ENCODE measurements at places on chromosomes 6 and 20. TPM values are rescaled to one million over a fixed set of nuclear protein-coding genes. Genes with fewer than 3 reads are reported as not detected.

IMPG1 gene
- polyA plus RNA-seq = not detected

- no peaks in the 10 kb centered on the region for H3K36me3 ChIP-seq
- no peak overlapping the region for H3K27ac ChIP-seq
- H3K27me3 ChIP-seq = no peaks in the 10 kb centered on the region
- no peaks in the 10 kb centered on the region for H3K4me1 ChIP-seq
- H3K4me3 ChIP-seq = no peak overlapping the region
Measured at GRCh38 chr6:139017227-139017626, 11.3 kb upstream of the ABRACL start.

RIOK1 gene
- 22.4 TPM for polyA plus RNA-seq

GRCh38 chr20:62254021-62254724, 15.9 kb downstream of the OSBPL2 start:
- DNase-seq = no peak
- no peak overlapping the region for H3K27ac ChIP-seq
- H3K4me3 ChIP-seq = no peak overlapping the region
- H3K36me3 ChIP-seq = no peaks in the 10 kb centered on the region
- H3K27me3 ChIP-seq = no peaks in the 10 kb centered on the region

DNA sequence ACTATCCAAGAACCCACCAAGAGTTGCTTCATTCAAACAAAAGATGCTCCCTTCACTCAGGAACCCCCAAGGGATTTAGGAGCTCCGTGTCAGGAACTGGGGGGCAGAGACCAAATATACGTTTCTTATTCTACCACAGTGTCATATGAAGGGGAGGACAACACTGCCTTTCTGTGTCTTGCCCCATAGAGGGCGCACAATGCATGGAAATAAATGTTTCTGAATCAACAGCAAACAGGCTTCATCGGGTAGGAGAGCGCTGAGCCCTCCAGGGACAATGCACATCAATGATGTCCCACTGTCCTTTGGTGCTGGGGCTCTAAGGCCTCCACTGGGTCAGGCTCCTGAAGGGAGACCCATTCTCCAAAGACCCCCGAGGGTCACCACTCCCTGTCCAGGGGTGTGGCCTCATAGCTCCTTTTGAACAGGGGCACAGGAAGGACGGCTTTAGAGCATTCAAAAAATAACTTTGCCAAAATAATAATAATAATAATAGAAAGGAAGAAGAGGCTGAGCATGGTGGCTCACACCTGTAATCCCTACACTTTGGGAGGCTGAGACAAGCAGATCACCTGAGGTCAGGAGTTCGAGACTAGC, 31.1 kb downstream of the PLG start:
- H3K27me3 ChIP-seq = no peaks in the 10 kb centered on the region
- DNase-seq = peak; percentile 76
- no peak overlapping the region for H3K4me3 ChIP-seq
- H3K4me1 ChIP-seq = no peaks in the 10 kb centered on the region
